AG20443 (cell line): ENCODE measurements at places on chromosomes 4 and X.

- DNase-seq = no peak
Observed at GRCh38 chrX:78923198-78924015, 21.8 kb upstream of the P2RY10 start.

DNA sequence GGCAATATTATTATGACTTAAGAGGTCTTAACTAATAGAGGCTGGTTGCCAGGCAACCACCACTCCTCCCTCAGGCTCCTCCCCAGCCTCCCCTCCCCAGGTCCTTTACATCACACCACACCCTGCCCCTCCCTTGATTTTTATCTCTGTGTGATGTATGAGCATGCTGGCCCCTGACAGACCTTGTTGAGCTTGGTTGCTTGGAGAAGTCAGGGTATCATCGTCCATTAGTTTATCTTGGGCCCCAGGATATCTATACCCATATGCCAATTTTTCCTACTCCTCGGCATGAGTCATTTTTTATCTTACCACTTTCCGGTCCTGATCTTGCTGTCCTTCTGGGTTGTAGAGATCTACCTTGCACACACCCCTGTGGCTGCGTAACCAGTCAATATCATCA, 2.5 kb downstream of the AKAP4 start:
- no peak for DNase-seq

DNA sequence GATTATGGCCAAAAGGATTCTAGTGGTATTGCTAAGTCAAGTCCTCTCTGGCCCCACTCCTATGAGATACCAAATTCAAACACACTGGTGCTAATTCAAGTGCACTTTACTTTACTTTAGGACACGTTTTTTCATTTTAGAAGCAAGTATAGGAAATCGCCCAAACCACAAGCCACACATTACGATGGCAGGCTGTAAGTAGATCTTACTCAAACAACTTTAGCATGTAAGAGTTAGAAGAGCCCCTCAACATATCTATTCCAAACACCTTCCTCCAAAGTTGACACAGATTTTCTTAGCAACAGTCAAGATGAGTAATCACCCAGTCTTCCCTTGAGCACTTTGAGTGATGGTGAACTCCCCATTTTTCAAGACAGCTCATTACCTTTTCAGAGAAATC, 43.6 kb downstream of the DRD5 start:
- no peak for DNase-seq

- no peak for DNase-seq
Observed at GRCh38 chrX:118498351-118498750, 2.7 kb downstream of the DOCK11 start.

GRCh38 chr4:80182237-80182866, 15.0 kb upstream of the PRDM8 start:
- no peak for DNase-seq
